ENCODE measurements at places on chromosomes 13 and 19.

- DNase-seq, result no peak
Observed at GRCh38 chr13:21115231-21115630, 53.8 kb upstream of the LATS2 start.

DNA sequence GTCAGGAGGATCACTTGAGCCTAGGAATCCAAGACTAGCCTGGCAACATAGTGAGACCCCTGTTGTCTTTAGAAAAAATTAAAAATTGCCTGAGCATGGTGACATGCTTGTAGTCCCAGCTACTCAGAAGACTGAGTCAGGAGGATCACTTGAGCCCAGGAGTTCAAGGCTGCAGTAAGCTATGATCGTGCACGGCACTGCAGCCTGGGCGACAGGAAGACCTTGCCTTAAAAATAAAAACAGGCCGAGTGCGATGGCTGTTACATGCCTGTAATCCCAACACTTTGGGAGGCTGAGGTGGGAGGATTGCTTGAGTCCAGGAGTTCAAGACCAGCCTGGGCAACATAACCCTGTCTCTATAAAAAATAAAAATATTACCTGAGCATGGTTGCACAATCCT, 5.4 kb downstream of the HNRNPUL1 start:
- no peak for DNase-seq

- DNase-seq, result no peak
Observed at GRCh38 chr13:98450026-98450425, 126.9 kb downstream of the STK24 start.

- no peak for DNase-seq
Observed at GRCh38 chr13:104632736-104633135, 1566.5 kb upstream of the SLC10A2 start.

DNA sequence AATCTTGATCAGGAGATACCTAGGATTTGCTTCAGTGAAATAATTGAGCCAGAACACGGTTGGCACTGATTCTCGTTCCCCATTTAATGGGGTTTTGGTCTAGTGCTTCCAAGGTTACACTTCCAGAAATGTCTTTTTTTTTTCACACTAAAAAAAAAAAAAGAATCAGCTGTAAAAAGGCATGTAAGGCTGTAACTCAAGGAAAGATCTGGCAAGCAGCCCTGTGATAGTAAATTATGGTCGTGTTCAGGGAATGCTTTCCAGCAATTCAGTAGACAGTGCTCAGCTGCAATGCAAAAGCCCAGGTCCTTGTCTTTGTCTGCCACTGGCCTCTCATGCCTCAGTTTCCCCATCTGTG, 27.2 kb upstream of the NDUFS7 start:
- DNase-seq, result no peak

DNA sequence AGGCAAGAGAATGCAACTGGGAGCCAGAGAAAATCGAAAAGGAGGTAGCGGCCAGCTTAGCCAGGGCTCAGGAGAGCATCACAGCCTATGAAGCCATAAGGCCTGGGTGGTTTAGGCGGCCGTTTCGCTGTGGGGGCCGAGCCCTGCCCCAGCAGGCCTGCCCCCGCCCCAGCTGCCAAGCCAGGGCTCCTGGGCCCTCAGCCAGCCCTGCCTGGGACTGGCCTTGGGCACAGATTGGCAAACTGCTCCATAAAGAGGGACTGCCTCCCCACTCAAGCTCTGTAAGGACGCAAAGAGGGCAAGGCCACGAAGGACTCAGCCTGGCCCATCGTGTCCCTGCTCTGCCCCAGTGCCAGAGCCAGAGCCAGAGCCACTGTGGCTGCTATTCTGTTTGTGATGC, 10.2 kb downstream of the ZNF653 start:
- DNase-seq, result peak; percentile 76

GRCh38 chr13:26686285-26686684, 74.3 kb downstream of the GPR12 start:
- DNase-seq, result no peak

DNA sequence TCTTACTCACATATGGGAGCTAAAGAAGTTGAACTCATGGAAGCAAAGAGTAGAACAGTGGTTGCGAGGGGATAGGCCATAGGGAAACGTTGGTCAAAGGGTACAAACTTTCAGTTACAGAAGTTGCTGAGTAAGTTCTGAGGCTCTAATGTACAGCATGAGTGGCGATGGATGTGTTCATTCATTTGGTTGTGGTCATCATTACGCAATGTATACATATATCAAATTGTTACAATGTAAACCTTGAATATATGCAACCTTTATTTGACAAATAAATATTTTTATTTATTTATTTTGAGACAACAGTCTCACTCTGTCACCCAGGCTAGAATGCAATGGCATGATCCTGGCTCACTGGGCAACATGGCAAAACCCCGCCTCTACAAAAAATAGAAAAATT, 38.7 kb downstream of the ZIC5 start:
- no peak for DNase-seq

GRCh38 chr13:28533125-28533436, 38.2 kb upstream of the FLT1 start:
- no peak for DNase-seq

GRCh38 chr19:35460608-35461007, 12.6 kb downstream of the FFAR2 start:
- DNase-seq, result no peak

- peak; percentile 94 for DNase-seq
Observed at GRCh38 chr13:30792285-30793000, 57.1 kb downstream of the ALOX5AP start.

DNA sequence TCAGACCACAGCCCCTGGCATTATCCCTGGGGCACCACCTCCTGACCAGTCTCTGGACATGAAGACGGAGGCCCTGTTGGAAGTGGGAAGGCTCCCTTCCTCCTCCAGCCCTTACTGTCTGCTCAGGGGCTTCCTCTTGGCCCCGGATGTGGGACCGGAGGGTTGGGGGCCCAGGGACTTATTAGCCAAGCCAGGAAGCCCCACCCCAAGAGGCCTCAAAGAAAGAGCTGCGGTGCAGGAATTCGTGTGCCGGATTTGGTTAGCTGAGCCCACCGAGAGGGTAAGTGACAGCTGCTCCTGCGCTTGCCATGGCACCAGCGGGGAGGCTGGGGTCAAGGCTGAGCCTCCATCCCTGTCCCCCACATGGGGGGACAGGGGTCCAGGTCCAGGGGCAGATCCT, at the start of gene RETN:
RETN (plus strand) TSS at position 208 of the 400 bp plus-strand sequence. CDS start 278 bp downstream, outside the sequence.
- no peak for DNase-seq

- DNase-seq, result no peak
Observed at GRCh38 chr19:4641132-4641531, 1.8 kb downstream of the TNFAIP8L1 start.

DNA sequence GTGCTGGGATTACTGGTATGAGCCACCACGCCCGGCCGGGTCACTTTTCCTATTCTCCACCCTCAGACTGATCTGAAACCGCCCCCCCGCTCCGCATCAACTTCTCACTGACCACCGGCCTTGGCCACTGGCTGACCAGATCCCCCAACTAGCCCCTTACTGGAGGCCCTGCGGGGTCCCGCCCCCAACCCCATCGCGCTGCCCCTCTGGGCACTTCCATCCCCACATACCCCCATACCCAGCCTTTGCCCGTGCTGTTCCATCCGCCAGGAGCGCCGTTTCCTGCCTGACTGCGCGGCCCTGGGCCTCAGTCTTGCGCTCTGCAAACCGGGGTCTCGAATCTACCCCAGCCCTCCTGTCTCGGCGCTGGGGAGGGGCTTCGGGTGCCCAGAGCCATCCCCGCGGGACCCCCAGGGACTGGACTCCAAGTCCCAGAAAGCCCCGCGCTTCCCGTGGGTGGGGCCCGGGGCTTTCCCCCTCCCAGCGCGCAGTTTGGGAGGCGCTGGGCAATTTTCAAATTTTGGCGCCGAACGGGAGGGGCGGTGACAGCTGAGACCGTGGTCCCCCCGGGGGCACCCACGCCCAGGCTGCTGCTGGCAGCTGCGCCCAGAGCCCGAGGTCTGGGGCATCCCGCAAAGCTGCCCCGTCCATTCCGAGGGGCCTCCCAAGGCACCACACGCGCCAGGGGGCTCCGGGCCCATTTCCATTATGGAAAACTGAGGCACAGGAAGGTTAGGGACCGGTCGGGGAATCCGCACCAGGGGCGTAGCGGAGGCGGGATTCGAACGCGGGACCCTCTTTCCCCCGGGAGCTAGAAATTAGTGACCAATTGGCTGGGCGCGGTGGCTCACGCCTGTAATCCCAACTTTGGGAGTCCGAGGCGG, 5.2 kb upstream of the LMNB2 start:
- DNase-seq, result peak; percentile 58

GRCh38 chr13:25178070-25178469, 6.0 kb upstream of the AMER2 start:
- DNase-seq, result no peak

DNA sequence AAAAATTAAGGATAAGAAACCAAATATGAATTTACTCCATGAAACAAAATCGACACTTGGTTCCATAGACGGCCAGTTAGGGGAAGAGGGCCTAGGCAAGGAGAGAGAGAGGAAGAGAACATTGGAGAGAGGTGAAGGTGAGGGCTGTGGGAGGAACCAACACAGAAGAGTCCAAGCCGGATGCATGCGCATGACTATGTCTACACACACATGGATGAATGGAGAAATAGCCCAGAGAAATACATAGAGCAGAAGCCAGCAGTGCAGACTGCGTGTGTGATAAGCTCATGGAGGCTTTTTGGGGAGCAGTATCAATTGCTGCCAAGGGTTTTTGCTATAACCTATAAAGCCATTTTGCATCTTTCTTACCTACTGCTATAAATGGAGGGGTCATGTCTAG, 67.3 kb upstream of the C1QTNF9 start:
- DNase-seq, result no peak

DNA sequence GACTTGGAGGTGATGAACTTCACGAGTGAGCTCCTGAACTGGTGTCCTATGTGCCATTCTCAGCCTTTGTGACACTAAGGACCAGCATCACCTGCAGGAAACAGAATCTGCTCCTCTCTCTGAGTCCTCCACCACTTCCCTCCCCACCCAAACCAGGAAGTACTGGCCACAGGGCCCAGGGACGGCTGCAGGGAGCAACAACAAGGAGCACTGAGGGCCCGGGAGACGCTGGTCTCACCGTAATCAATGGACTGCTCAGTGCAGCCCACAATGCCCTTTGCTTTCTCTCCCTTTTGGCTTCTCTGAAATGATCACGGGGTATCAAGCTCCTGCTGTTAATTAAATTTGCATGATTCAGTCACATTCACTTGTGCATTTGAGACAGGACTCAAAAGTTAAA, 18.6 kb downstream of the PEPD start:
- DNase-seq, result peak; percentile 0

DNA sequence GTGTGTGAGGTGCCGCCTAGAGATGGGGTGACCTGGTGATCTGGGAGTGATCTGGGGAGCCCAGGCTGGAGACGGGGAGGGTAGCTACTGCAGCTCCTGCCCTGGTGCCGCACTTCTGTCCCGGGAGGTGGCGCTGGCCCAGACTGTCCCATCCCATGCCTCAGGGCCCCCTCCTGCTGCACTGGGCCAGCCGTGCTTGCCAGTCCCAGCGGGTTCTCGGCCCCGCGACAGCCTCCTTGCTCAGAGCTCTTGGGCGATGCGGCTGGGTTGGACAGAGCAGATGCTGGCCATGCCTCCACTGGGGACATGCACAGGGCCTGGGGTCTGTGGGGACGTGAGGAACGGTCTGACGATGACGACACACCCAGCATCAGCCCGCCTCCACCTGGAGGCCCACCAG, 2.5 kb downstream of the RAX2 start:
- no peak for DNase-seq

DNA sequence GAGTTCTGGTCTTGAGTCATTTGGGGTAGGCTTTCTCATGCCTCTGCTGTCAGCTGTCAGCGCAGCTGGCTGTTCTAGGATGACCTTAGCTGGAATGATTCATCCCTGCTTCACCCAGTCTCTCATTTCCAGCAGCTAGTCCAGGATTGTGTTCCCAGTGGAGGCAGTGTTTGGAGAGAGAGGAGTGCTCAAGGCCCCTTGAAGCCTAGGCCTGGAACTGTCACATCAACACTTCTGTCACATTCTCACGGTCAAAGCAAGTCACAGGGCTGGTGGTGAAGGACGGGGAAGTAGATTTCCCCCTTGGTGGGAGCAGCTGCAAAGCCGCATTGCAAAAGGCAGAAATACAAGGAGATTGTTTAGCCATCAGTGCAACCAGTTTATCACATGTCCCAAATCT, 15.2 kb downstream of the TPT1 start:
- peak; percentile 87 for DNase-seq

- peak; percentile 96 for DNase-seq
Observed at GRCh38 chr19:56840451-56841192, at the start of the genes PEG3 and ZIM2. Gene PEG3, minus strand, starts transcription at chr19:56840726. Its CDS starts 16,071 bp downstream, at chr19:56824655. Gene ZIM2, minus strand, starts transcription at chr19:56840726. Its CDS starts 16,449 bp downstream, at chr19:56824277.

GRCh38 chr13:65453982-65454381, 1776.2 kb downstream of the PCDH9 start:
- no peak for DNase-seq

DNA sequence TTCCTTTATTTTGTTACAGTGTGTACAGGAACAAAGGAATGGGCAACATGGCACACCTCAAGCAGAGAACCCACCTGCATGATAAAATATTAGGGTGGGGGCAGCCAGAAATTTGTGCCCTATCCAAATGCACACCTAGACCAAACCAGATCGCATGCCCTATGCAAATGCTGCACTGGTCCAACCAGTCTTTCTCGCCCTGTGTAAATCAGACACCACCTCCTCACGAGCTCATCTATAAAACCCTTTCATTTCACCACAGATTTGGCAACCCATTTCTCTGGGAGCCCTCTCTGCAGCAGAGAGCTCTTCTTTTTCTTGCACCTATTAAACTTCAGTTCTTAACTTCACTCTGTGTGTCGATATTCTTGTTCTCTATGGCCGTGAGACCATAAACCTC, 1559.2 kb downstream of the SLITRK1 start:
- DNase-seq, result no peak

DNA sequence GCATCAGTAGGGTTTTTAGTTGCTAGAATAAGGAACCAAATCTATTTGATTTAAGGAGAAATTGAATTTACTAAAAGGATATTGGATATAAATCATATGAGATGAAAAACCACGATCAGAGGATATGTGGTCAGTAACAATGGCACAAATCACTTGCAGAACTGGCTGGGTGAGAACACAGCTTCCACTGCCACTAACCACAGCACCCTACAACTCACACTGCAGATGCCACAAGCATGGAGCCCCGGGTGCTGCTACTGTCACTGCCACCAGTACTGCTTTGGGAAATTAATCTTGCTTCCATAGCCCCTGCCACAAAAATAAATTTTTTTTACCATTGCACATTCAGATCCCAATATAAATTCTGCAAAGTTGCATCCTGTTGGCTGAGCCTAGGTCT, 40.6 kb upstream of the KLF12 start:
- no peak for DNase-seq

DNA sequence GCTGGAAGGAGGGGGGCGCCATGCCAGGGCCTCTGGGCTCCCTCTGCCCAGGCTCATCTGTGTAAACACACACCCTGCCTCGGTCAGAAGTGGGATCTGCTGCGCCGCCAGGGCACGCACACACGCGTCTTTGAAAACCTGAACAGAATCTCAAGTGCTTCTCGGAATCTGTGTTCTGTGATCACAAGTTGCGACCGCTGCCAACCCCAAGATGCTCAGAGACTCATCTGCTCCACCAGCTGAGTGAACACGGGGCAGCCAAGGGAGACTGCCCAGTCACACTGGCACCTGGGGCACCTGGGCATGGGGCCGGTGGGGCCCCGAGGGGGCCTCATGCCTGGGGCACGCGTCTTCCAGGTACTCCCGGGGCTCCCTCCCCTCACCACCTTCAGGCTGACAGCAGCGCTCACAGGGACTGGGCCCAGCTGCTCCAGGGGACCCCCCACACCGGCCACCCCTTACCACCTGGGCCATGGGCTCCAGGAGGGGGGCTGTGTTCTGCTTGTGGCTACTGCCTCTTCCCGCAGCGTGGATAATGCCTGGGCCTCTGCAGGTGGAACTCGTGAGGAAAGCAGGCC, 59.0 kb downstream of the KLF2 start:
- no peak for DNase-seq
